OCI-LY7 (cell line): ENCODE measurements at places on chromosomes 3 and 15. TPM values are rescaled to one million over a fixed set of nuclear protein-coding genes. Genes with fewer than 3 reads are reported as not detected.

- no peak for DNase-seq
Observed at GRCh38 chr3:6807967-6808588, 52.8 kb upstream of the GRM7 start.

Gene TP63
- total RNA-seq: 0.74 and 1.1 TPM in 2 replicates

DNA sequence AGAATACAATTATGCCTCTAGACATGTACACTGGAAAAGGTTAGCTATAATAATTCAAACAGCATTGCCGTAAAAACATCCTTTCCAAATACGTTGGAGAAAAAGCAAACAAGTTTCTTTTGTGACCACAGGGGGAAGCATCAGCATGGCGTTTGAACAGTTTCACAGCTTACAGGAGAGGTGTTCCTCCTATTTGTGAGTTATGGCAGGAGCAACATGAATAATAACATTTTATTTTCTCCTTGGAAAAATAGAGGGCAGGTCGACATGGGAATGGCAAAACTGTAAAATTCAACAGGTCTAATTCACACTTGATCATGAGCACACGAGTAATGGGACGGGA is 39.7 kb upstream of the GADL1 start:
- peak; percentile 63 for DNase-seq

DNA sequence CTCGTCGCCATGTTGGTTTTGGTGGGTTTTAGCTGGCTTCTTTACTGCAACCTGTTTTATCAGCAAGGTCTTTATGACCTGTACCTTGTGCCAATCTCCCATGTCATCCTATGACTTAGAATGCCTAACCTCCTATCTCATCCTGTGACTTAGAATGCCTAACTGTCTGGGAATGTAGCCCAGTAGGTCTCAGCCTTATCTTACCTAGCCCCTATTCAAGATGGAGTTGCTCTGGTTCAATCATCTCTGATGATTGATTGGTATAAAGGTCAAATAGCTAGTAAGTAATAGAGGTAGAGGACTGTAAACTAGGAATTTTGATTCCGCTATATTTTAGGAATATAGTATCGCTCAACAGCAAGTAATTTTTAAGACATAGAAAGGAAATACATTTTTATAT is 1.3 kb upstream of the ACKR2 start:
- DNase-seq: no peak

- DNase-seq: no peak
Observed at GRCh38 chr15:35627696-35628095, 81.7 kb upstream of the DPH6 start.

DNA sequence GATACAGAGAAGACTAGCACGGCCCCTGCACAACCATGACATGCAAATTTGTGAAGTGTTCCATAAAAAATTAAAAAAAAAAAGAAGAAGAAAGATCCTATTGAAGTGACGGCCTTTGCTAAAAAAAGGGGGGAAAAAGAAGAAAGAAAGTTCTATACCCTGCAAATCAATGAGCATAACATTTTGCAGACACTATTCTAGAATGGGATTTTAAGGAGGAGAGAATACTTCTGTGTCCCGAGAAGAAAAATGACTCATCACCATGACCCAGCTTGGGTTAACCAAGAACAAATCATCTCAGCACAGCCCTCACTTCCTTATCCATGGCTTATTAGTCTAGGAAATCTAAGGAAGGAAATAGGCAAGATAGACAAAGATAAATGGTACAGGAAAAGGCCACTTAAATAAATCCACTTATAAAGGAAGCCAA is 7.4 kb upstream of the SH3BP5 start:
- no peak for DNase-seq

- DNase-seq: no peak
Observed at GRCh38 chr3:151835751-151836525, 22.0 kb downstream of the AADAC start.

Gene CYP1A1
- total RNA-seq: 0.22 and 0.29 TPM in 2 replicates

GRCh38 chr3:176579711-176580185 is 617.5 kb downstream of the TBL1XR1 start:
- DNase-seq: no peak

Gene PATL2
- 8.6 and 8.8 TPM in 2 replicates for total RNA-seq

Gene PLA2G4E
- not detected in 2 replicates for total RNA-seq

- no peak for DNase-seq
Observed at GRCh38 chr3:24487325-24488262, 7.1 kb downstream of the THRB start.

Gene GPR160
- 115 and 117 TPM in 2 replicates for total RNA-seq

- DNase-seq: no peak
Observed at GRCh38 chr3:189486556-189486955, 144.6 kb upstream of the TP63 start.

DNA sequence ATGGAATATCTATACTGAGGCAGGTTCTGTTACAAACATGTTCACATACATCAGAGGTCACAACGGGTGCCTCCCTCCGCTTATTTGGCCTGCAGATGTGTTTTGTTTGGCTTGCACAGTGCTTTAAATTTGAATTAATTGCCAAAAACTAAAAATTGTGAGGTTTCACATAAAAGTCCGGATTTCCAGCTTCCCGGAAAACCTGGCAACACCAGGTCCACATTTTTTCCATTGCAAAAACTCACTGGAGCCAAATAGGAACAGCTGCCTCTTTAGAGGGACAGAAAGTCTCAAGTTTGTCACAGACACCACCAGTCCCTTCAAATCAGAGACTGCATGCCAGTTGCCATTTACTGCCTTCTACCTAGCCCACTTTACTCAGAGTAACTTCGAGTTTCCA is 205.9 kb upstream of the MDFIC2 start:
- no peak for DNase-seq

DNA sequence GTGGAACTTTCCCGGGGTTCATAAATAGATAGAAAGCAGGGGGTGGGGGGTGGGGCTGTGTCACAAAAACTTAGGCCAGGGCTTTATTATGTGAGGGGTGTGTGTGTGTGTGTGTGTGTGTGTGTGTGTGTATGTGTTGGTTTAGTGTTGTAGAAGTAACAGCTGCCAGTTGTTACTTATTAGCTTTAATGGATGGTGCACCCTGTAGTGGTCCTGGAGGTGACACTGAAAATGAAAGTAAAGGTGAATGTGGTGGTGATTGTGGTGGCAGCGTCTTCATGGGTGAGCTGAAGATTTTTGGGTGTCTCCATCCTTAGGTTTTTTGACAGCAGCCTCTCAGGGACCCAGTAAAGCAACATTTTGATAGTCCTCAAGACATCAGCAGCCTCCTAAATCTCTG is 449.9 kb downstream of the PDCD6IP start:
- no peak for DNase-seq

Gene AADACL2
- total RNA-seq: not detected in 2 replicates

Gene CSPG4
- not detected in 2 replicates for total RNA-seq

DNA sequence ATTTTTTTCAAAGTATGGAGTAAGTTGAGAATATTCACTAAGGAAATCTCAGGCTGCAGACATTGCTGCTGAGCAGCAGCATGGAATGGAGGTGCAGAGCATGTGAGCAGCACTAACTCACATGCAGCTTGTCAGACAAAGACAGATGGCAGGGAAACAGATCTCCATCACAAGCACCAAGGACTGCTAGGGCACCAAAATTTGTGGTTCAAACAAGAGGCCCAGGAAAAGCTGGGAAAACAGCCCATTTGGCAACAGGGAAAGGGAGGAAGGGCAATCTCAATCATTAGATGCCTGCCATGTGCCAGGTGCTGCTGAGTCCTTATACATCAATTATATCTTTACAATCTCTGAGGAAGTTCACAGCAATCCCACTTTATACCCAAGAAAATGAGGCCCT is 47.2 kb upstream of the EIF1B start:
- DNase-seq: no peak

- no peak for DNase-seq
Observed at GRCh38 chr3:108051005-108051404, 39.8 kb downstream of the CD47 start.

- DNase-seq: no peak
Observed at GRCh38 chr3:33737146-33737545, 19.1 kb upstream of the CLASP2 start.

GRCh38 chr15:97840501-97840900 is 120.0 kb upstream of the ARRDC4 start:
- DNase-seq: no peak

DNA sequence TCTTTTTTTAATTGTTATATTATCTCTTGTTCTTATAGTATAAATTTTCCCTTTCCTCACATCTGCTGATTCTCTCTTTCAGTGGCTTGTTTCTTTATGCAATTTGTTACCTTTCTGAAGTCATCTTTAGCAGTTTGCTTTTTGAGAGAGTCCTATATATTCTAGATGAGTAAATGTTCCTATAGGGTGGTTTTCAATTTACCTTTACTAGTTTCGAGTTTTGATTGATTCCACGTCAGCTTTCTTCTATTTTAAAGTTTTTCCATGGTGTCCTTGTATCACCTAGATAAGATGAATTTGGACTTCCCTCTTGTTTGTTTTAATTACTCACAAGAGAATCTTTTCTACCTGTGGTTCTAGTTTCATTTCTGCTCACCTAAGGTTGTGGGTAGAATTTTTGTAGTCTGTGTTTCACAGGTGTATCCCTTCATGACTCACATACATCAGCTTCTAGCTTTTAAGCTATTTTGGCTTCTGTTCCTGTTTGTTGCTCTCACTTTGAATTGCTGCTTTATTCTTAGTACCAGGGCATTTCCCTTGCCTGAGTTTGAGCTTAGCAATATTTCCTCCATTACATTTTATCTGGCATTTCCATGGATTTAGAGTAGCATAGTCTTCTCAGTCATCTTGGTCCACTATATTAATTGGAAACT is 6.4 kb downstream of the TEX9 start:
- DNase-seq: peak; percentile 78

Gene SNRPN
- total RNA-seq: 26.8 and 31.9 TPM in 2 replicates

- DNase-seq: no peak
Observed at GRCh38 chr3:143334231-143334630, 214.7 kb downstream of the CHST2 start.

- DNase-seq: no peak
Observed at GRCh38 chr15:67824197-67824968, 926 bp upstream of the SKOR1 start.

DNA sequence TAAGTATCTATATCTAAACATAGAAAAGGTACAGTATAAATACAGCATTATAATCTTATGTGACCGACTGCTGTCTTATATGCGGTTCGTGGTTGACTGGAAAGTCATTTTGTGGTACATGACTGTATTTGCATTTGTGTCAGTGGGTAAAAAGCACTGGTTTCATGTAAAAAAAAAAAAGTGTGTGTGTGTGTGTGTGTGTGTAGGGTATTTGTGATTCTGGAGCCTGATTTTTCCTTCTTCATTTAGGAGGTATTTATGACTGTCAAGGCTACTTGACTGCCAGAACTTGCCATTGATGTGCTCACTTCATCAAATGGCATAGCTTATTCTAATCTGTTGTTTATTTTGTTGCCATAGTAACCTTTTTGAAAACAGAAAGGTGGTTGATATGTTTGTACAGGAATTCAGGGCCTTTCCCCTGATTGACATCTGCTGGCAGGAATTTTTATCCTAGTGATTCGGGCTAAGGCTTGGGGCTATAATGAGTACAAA is 63.2 kb downstream of the AKAP13 start:
- peak; percentile 52 for DNase-seq

DNA sequence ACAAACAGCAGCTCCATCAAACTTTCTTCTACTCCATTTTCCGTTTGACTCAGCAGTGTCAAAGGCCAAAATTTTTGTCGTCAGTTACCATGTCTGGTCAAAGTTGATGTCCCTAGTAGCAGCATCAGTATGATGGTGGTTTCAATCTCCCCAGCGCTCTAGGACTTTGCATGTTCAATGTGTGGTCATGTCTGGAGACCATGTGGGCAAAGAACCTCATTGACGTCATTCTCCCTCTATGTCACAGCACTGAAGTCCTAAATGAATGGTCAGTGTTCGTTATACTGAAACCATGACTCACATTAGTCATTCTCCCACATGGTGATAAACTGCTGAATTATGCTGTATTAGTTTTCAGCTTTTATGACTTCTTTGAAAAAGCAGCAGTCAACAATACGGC is 23.2 kb downstream of the SHC4 start:
- DNase-seq: no peak

DNA sequence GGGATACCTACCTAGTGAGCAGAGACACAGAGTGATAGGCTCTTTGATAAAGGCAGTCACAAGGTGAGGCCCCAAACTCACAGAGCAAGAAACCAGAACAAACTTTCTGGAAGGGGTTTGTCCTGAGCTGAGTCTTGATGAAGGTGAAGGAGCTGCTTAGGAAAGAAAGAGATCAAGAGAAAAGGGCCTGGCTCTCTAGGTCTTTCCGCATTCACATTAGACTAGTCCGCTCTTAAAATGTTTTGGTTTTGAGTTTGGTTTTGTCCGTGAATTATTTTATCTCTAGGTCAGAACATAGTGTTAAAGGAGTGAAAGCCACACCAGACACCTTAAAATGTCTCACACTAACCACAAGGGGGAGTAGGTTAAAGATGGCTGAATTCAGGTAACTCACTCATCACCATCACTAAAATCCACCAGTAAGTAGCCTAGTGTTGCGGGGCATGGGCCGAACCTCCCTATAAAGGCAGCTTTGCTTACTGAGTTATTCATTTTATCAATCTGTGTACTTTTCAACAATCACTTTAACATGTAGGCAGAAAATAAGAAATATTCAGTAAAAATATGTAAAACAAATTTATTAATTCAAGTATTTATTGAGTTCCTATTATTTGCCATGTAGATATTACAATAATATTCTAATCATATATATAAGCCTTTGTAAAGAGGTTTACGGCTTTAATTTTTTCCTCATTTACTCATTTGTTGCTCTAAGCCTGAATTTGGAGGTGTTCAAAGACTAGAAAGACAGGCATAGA is 121.5 kb upstream of the TSC22D2 start:
- peak; percentile 59 for DNase-seq

Gene SKOR1
- total RNA-seq: 1.0 and 1.6 TPM in 2 replicates

Gene KBTBD12
- total RNA-seq: not detected in 2 replicates
